Spleen (tissue), 13 donors: ENCODE measurements at places on chromosomes 3 and 15.

DNA sequence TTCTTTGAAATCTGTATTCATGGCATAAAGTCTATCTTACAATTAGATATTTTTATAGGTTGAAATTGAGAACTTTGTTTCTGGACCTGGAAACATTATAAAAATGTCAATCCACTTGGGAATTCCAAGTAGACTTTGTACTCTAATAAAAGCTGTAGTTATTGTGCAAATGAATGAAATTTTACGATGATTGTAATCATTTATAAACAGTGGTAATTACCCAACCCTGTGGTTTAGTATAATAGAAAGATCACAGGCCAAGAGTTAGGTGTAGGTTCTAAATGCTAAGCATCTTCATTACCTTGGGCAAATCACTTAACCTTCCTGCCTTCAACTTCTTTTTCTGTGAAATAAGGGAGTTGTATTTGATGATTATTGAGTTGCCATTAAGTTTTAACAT is 13.2 kb upstream of the SLC7A14 start:
- H3K4me3 ChIP-seq: no peak overlapping the region
- DNase-seq: no peak
- no peaks in the 10 kb centered on the region for H3K4me1 ChIP-seq
- H3K36me3 ChIP-seq: no peaks in the 10 kb centered on the region

DNA sequence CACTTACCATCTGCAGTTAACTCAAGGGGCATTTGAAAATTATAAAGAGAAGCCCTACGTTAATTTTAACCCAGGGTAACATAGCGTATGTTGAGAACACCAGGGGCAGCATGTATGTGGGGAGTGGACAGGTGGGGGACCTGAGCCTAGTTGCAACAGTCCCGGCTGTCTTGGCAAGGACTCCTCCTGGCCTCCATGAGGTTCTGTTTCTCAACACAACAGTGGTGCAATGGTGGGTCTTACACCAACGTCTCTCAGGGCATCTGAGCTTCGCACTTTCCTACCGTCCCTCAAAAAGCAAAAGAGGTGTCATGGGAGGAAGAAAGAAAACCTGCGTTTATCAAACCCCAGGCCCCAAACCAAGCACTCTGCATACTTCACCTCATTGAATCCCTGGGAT is 50.6 kb downstream of the MGLL start:
- H3K27ac ChIP-seq: no peak overlapping the region
- no peak overlapping the region for H3K4me3 ChIP-seq
- H3K4me1 ChIP-seq: peaks cover 14% of the 10 kb centered on the region
- H3K36me3 ChIP-seq: no peaks in the 10 kb centered on the region

DNA sequence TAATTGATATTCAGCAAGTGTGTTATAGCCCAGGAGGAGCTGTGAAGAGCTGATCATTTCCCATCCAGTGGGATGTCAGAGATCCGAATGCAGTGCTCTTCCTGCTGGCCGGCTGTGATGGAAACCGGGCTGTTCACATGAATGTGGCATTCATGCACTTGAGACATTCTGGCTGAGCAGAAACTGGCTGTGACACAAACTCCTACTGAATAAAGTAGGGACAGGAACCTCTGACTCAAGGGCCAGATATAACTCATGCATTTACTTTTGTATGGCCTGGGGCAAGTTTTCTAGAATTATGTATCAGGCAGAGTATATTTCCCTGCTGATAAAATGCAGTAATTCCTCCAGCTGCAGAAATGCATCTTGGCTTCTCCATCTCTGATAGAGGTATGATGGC is 83.4 kb upstream of the FAM3D start:
- DNase-seq: no peak
- H3K4me3 ChIP-seq: no peak overlapping the region
- H3K36me3 ChIP-seq: no peaks in the 10 kb centered on the region

- no peaks in the 10 kb centered on the region for H3K27me3 ChIP-seq
- no peaks in the 10 kb centered on the region for H3K4me1 ChIP-seq
- no peaks in the 10 kb centered on the region for H3K36me3 ChIP-seq
- peak; percentile 66 for DNase-seq
Observed at GRCh38 chr3:126498929-126499328, 18.6 kb downstream of the UROC1 start.

- DNase-seq: no peak
- no peaks in the 10 kb centered on the region for H3K36me3 ChIP-seq
- no peaks in the 10 kb centered on the region for H3K4me1 ChIP-seq
Observed at GRCh38 chr3:139286825-139287224, 57.0 kb upstream of the MRPS22 start.

- H3K4me3 ChIP-seq: no peak overlapping the region
- no peaks in the 10 kb centered on the region for H3K4me1 ChIP-seq
- no peak for DNase-seq
- H3K36me3 ChIP-seq: no peaks in the 10 kb centered on the region
- peak overlapping the region; percentile 37 for H3K27ac ChIP-seq
Observed at GRCh38 chr3:114234745-114235144, 2.6 kb downstream of the ZNF80 start.

DNA sequence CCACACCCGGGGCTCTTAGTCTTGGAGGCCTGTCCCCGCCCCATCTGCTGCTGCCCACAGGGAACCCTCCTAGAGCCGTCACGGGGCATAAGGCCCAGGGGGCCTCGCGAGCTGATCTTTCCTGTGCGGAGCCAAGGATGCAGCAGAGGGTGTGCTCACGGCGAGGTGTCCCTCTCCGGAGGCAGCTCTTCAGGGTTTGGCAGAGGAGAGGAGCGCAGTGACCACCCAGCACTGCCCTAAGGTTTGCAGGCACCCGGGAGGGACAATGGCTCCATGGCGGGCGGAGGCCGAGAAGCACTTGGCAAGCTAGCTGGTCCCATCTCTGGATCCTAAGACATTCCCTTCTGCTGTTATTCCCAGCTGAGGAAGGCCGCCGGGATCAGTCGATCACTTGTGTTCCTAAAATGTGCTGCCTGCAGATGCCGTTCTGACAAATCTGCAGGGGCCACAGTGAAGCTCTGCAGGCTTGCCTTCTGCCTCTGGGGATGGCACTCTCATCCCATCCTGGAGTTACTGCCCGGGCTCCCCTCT is 47.4 kb upstream of the PCSK6 start:
- H3K27me3 ChIP-seq: no peaks in the 10 kb centered on the region
- no peaks in the 10 kb centered on the region for H3K36me3 ChIP-seq
- no peak for DNase-seq
- no peak overlapping the region for H3K4me3 ChIP-seq

DNA sequence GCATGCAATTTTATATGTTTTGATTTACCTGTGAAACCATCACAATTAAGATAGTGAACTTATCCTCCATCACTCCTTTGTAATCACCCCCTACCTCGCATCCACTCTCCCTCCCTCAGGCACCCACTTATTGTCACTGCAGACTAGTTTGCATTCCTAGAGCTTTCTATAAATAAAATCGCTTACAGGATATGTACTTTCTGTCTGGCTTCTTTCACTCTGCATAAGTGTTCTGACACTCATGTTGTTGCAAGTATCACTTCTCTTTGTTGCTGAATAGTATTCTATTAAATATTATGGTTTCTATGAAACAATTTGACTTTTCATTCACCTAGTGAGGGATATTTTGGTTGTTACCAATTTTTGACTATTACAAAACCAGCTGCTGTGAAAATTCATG is 139.3 kb downstream of the RSRC1 start:
- no peak overlapping the region for H3K4me3 ChIP-seq
- no peak for DNase-seq
- no peak overlapping the region for H3K27ac ChIP-seq
- no peaks in the 10 kb centered on the region for H3K36me3 ChIP-seq
- H3K27me3 ChIP-seq: no peaks in the 10 kb centered on the region

- H3K36me3 ChIP-seq: no peaks in the 10 kb centered on the region
- DNase-seq: no peak
- no peaks in the 10 kb centered on the region for H3K4me1 ChIP-seq
- H3K4me3 ChIP-seq: no peak overlapping the region
- H3K27me3 ChIP-seq: no peaks in the 10 kb centered on the region
- H3K27ac ChIP-seq: peak overlapping the region; percentile 45
Observed at GRCh38 chr15:51089699-51090453, 4.8 kb downstream of the TNFAIP8L3 start.

GRCh38 chr3:128323206-128324081 is 143.2 kb downstream of the DNAJB8 start:
- no peak overlapping the region for H3K4me3 ChIP-seq
- DNase-seq: no peak
- H3K27ac ChIP-seq: no peak overlapping the region
- no peaks in the 10 kb centered on the region for H3K27me3 ChIP-seq
- peaks cover 6% of the 10 kb centered on the region for H3K36me3 ChIP-seq

DNA sequence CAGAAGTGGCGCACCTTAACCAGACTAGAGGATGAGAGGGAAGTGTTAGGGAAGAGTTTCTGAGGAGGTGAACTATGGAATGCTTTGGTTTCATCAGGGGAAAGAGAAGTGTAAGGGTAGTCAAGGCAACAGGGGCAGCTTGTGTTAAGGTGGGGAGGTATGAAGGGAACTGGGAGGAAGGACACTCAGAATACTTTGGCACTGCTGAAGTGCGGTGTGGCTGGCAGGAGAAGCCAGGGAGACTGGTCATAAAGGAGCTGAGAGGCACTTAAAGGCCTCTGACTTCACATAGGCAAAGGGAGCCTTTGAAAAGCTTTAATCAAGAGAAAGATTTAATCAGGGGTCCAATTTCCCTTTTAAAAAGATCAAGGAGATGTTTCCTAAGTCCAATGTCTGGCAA is 129.0 kb downstream of the ERC2 start:
- peaks cover 13% of the 10 kb centered on the region for H3K27me3 ChIP-seq

- peaks cover 7% of the 10 kb centered on the region for H3K36me3 ChIP-seq
- DNase-seq: no peak
- H3K4me1 ChIP-seq: peaks cover 22% of the 10 kb centered on the region
- H3K27ac ChIP-seq: peak overlapping the region; percentile 73
- no peaks in the 10 kb centered on the region for H3K27me3 ChIP-seq
Observed at GRCh38 chr15:41892621-41893421, 1.0 kb downstream of the SPTBN5 start.

DNA sequence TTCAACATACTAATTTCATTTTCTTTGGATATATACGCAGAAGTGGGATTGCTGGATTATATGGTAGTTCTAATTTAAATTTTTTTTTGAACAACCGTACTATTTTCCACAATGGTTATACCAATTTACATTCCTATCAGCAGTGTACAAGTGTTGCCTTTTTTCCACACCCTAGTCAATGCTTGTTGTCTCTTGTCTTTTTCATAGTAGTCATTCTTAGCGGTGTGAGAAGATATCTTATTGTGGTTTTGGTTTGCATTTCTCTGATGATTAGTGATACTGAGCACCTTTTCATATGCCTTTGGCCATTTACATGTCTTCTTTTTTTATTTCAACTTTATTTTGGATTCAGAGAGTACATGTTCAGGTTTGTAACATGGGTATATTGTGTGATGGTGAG is 153.1 kb downstream of the IL5RA start:
- H3K4me3 ChIP-seq: no peak overlapping the region
- H3K4me1 ChIP-seq: no peaks in the 10 kb centered on the region
- no peaks in the 10 kb centered on the region for H3K36me3 ChIP-seq
- no peak overlapping the region for H3K27ac ChIP-seq
- DNase-seq: no peak

DNA sequence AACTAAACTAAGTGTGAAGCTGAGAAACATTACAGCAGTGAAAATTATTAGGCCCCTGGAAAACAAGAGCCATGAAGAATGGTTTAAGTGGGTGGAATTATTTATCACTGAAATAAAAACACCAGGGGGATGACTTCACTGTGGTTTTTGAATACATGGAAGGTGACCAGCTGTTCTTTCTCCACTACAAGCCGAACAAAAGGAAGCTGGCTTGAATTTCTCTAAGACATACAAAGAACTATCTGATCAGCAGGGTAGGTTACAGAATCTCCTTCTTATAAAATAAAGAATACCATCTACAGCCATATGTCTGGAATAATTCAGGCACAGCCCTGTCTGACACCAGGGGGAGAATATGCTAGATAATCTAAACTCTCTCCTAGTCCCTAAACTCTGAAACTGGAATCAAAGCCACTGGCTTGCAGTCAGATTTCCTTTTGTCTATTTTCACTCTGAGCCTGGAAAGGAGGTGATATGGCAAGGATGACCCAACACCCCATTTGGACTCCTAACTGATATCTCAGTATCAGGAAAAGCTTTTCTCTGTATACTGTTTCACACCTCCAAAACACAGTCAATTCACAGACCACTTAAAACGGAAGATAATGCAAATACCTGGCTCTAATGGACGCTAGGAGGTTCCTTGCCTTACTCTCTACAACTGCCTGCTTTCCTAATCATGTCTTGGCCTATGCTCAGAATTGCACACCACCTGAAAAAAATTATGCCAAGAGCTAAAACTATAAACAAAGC is 31.2 kb downstream of the SPATA12 start:
- H3K36me3 ChIP-seq: no peaks in the 10 kb centered on the region
- no peak overlapping the region for H3K27ac ChIP-seq
- no peak for DNase-seq
- peaks cover 9% of the 10 kb centered on the region for H3K4me1 ChIP-seq
- H3K4me3 ChIP-seq: no peak overlapping the region
- H3K27me3 ChIP-seq: peaks cover 3% of the 10 kb centered on the region

GRCh38 chr3:3065876-3066275 is 44.3 kb downstream of the IL5RA start:
- no peak for DNase-seq
- H3K4me1 ChIP-seq: no peaks in the 10 kb centered on the region
- H3K36me3 ChIP-seq: no peaks in the 10 kb centered on the region
- no peak overlapping the region for H3K4me3 ChIP-seq
- no peak overlapping the region for H3K27ac ChIP-seq

DNA sequence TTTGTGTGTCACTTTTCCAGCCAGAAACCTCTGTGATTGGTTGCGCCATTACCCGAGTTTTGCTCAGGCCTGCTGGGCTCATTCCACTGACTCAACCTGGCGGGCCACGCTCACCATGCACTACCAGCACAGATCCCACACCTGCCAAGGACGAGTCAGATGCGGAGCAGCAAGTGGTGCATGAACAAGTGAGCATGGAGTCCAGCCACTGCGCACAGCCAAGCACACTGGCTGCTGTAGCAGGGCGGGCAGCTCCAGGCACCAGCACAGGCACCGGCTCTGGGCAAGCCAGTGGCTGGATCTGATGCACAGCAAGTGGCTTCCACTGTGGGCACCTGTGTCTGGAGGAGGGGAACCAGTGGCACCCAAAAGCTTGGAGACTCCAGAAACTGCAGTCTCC is 110.4 kb downstream of the CBLB start:
- DNase-seq: no peak
- H3K4me1 ChIP-seq: peaks cover 39% of the 10 kb centered on the region
- H3K27me3 ChIP-seq: no peaks in the 10 kb centered on the region
- H3K27ac ChIP-seq: peak overlapping the region; percentile 52

- peaks cover 12% of the 10 kb centered on the region for H3K4me1 ChIP-seq
- DNase-seq: peak; percentile 29
- H3K4me3 ChIP-seq: no peak overlapping the region
- H3K27me3 ChIP-seq: peaks cover 10% of the 10 kb centered on the region
- no peaks in the 10 kb centered on the region for H3K36me3 ChIP-seq
Observed at GRCh38 chr15:40241269-40242212, 2.7 kb downstream of the PAK6 start.

DNA sequence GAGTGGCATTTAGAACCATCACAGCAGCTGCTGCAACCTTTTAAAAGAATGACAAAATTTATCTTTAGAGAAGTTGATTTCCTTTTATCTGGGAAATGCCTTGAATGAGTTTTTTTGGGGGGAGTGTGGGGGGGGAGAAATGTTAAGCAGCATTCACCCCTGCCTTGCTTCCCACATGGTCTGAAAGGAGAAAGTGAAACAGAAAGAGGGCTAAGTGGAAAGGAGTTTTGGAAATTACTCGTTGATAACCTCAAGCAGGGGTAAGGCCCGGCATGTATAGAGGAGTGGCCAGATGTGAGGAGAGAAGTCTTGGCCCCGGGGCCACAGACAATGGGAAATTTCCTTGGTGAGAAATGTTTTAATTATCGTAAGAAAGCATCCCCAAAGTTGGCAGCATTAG is 23.5 kb downstream of the B3GALNT1 start:
- peak overlapping the region; percentile 37 for H3K27ac ChIP-seq
- no peaks in the 10 kb centered on the region for H3K36me3 ChIP-seq
- no peaks in the 10 kb centered on the region for H3K27me3 ChIP-seq
- H3K4me1 ChIP-seq: no peaks in the 10 kb centered on the region
- no peak overlapping the region for H3K4me3 ChIP-seq
